Stimulated activated memory B cell treated with anti-CD40 and anti-IgM and Interleukin-4, amounts not matched to agents 10 μg/mL and 1 μg/mL and 100 μg/mL, for 72 hours (primary cell): ENCODE measurements at places on chromosomes 6 and 20.
A peak's percentile ranks its signal among the peaks of the same experiment; 100 is the strongest.

DNA sequence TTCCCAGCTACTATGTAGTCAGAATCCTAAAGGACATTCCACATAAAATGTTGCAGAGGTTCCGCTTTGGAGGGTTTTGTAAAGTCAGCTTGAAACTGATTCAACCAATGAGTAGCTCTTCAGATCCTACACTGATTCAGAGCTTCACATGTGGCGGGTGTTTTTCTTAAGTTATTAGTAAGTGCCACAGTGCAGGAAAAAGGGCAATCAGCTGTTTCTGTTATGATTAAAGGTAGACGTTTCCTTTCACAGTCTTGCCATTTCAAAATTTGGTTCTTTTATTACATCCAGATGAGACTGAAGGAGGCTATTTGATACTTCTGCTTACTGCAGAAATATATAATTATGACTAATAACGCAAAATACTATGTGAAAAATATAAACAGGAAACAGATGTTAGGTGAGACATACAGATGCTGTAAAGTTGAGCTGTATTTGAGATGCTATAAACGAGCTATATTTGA, 443.9 kb downstream of the CDKAL1 start:
- peak; percentile 67 for ATAC-seq

GRCh38 chr20:3889489-3890397, 556 bp downstream of the PANK2 start:
- ATAC-seq: peak; percentile 54

GRCh38 chr6:53326372-53327016, 22.3 kb downstream of the ELOVL5 start:
- ATAC-seq: no peak

- ATAC-seq: no peak
These were observed 23.8 kb downstream of the MYT1 start for GRCh38 chr20:64188091-64188490.

DNA sequence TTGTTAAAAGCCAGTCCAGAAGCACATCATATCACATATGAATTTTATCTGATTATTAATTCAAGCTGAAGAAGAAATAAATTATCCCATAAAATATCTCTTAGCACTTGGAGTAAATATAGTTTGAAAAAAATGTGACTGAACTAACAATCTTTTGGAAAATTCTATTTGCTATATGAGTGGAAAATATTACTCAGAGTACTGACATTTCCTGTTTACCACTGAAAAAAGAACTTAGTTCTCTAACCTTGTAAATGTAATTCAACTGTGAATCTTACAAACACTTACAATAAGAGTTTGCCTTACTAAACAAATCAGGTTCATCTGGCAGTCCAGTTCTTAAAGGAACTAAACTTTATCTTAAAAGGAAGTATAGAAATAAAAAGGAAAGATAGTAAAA, 44.2 kb downstream of the MOXD1 start:
- no peak for ATAC-seq
